ENCODE measurements at places on chromosomes 4 and X.

DNA sequence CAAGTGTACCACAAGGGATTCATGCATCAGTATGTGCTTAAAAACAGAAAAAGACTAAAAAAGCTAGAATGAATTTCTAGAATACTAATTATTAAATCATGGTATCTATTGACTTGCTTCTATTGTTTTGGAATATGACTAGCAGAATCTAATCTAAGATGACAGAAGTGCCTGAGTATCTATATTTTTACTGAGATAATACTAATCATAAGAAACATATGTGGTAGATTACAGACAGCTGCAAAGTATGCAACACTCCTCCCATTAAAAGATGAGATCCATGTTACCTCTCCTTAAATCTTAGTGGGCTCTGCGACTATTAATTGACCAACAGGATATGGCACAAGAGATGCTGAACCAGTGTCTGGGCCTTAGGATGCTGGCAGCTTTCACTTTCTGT is 89.4 kb downstream of the COL25A1 start:
- no peak for DNase-seq

- no peak for DNase-seq
Measured at GRCh38 chrX:45775468-45775867, 574.8 kb upstream of the DIPK2B start.

GRCh38 chr4:138348055-138348454 is 105.9 kb upstream of the SLC7A11 start:
- no peak for DNase-seq

GRCh38 chrX:19683817-19684216 is 168.5 kb upstream of the MAP3K15 start:
- DNase-seq, result no peak

DNA sequence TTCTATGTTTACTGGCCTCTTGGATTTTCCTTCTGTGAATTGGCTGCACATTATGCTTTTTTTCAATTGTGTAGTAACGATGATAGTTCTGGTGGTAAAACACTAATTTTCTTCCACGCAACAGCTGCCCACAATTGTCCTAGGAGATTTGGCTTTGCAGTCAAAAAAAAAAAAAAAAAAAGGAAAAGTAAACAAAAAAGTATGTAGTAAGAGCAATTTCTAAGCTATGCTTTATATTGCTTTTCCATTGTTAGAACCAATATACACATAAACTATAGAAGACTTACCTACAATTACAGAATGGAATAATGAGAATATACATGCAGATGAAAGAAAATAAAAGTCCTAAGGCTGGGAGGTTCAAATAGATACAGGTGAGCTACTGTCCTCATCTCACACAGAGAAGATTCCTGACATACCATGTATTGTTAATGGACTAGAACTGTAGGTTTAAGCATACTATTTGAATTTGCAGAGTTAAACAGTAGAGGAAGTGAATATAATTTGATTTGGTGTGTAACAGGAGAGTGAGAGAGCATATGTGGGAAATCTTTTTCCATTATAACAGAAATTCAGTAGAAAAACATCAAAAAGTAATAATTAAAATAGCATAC is 976.2 kb downstream of the RAB28 start:
- DNase-seq, result no peak

- DNase-seq, result no peak
Measured at GRCh38 chr4:188485906-188486305, 346.7 kb downstream of the TRIML1 start.

DNA sequence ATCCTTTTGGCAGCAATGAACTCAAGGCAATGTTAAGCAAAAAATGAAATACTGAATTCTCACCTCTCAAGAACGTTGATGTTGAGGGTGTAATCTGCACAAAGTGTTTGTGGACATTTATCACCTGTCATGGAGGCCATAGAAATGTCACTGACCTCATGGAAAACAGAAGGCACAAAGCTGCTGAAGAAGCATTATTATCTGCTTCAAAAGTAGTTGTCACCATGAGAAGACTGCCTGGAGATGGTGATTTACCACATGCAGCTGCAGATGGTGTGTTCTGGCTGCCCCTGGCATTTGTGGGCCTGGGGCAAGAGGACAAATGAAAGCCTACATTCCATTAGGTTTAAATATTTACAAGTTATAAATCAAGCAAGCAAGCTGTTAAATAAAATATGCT is 116.8 kb upstream of the RPS6KA3 start:
- no peak for DNase-seq

GRCh38 chr4:127558489-127559407 is 74.0 kb upstream of the INTU start:
- DNase-seq, result no peak

DNA sequence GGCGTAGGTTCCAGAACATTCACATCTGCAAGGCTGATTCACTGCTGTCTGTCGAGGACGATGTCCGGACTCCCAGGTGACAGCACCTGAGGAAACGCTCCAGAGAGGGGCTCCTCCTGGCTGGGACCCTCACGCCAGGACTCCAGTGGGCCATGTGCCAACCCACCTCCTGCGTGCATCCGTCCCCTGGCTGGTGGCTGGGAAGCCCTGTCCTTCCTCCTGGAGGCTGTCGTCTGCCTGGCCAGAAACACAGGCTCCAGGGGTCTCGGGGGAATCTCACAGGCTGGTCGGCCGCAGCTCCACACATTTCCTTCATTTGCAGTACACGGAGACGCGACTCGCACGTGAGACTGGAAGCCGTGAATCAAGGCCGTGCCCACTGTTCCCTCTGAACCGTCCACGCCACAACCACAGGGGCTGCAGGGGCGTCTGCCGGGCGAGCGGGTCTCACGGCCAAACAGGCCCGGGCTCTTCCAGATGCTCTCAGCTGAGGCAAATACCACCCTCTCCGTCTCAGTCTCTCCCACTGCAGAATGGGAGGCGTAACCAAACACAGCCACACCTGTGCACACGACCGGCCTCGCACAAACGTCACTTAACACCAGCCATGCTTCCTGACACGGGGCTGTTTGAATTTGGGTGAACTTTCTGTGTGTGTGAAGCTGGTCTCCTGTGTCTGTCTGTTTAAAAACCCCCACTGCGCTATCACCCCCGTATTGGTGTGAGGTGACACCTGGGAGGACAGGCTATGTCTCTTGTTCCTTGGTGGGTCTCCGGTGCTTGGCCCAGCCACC is 38.7 kb upstream of the MXD4 start:
- no peak for DNase-seq

DNA sequence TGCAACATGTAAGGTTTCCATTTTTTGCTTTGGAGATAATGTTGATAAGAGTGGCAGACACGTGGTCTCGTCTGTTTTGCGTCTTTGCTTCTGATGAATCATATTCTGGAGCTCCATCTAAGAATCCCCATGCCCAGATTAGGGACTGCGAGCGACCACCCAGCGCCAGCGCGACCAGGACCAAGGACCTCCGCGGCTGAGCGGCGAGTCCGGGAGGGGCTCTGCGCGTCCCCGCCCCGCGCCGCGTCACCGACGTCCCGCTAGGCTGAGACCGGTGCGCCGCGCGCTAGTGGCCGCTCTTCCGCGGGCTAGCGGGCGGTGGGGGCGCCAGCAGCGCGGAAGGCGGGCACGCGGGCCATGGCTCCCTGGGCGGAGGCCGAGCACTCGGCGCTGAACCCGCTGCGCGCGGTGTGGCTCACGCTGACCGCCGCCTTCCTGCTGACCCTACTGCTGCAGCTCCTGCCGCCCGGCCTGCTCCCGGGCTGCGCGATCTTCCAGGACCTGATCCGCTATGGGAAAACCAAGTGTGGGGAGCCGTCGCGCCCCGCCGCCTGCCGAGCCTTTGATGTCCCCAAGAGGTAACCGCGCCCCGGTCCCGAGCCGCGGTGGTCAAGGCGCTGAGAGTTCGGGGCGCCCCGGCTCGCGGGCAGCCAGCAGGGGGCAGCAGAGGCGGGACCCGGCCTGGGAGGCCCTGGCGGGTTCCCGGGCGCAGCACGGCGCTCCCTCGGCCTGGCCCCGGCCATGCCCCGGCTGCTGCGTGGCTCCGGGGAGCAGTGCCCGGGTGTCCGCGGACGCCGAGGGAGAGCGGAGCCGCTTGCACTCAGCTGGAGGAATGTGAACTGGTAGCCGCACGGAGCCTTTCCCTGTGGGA is at the start of gene SRD5A3:
Gene SRD5A3, plus strand, starts transcription at position 263 of the 871 bp plus-strand sequence. Its CDS starts 95 bp downstream, at position 358.
- no peak for DNase-seq

- DNase-seq, result no peak
Measured at GRCh38 chr4:128636906-128637305, 172.6 kb upstream of the JADE1 start.

DNA sequence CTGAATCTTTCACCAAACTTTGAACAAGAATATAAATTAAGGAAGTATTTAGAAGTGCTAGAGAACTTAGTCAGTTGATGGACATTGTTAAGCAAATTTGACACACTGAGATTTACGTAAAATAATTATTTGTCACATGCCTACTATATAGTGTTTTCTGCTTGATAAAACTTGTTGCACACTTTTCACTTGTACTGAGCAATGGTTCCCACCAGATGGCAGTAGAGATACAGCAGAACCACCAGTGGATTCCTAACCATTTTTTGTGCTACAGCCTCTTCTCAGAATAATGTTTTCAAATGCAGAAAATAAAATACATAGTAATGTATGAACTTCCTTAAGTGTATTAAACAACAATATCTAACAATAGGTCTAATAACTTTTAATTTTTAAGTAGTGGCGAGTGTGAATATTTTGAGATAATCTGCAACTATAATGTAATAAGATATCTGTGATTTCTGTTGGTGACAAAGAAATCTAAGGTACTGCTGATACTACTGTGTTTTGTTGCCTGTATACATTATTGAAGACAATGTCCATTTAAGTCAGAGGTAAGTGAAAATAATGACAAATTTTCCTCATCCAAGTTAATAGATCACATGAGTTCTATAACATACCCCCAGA is 81.2 kb downstream of the APOOL start:
- no peak for DNase-seq

DNA sequence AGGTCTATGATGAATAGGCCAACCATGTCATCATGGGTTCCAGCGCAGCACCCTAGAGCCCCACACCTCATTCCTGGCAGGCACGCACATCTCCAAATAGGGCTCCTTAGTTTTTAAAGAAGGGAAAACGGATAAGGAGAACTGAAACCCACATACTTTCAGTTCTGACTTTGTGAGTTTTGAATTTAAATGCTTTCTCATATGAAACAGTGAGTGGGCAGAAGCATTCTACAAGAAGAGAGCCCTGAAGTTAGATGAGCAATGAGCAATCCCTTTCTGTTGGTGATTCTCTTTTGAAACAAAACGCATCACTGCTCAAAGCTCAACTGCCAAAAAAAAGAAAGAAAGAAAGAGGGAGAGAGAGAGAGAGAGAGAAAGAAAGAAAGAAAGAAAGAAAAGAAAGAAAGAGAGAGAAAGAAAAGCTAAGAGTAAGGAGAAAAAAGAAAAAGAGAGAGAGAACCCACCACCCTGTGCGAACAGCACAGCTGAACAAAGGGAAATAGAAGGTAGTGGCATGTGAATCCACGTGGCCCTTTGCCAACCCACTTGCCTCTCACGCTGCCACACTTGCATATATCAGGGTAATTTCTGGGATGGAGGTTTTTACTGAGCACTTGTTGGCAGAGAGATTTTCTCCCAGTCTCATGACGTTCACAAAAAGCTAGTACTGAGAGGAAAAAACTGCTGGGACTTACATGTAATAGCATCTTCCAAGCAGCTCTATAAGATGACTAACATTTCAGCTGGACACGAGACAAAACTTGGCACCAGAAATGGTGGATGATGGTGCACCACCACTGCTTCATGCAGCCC is 31.0 kb downstream of the TMSB4X start:
- no peak for DNase-seq

GRCh38 chr4:146368209-146368608 is 153.5 kb downstream of the SLC10A7 start:
- no peak for DNase-seq

DNA sequence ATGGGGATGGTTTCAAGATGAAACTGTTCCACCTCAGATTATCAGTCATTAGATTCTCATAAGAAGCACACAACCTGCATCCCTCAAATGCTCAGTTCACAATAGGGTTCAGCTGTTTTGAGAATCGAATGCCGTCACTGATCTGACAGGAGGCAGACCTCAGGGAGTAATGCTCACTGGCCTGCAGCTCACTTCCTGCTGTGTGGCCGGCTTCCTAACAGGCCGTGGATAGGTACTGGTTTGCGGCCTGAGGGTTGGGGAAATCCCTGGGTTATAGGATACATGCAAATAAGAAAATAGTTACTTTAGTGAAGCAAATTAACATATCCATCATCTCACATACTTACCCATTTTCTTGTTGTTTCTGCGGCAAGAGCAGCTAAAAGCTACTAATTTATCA is 160.4 kb downstream of the MAD2L1 start:
- no peak for DNase-seq

DNA sequence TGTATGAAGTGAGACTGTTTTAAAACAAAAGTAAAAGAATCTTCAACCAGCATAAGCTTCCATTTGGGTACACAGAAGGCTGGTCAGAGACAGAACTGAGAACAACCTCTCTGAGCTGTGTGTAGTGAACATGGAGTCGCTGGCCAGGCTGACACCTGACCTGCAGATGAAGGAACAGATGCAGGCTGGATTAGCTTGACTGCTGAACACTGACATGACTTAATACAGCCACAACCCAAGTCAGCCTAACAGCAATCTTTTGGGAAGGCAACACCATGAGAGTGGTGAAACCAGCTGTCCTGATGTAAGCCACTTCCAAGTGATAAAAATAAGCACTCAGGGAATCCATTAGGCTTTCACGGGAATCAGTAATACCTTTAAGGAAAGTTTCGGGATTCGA is 10.1 kb downstream of the SCARB2 start:
- no peak for DNase-seq

DNA sequence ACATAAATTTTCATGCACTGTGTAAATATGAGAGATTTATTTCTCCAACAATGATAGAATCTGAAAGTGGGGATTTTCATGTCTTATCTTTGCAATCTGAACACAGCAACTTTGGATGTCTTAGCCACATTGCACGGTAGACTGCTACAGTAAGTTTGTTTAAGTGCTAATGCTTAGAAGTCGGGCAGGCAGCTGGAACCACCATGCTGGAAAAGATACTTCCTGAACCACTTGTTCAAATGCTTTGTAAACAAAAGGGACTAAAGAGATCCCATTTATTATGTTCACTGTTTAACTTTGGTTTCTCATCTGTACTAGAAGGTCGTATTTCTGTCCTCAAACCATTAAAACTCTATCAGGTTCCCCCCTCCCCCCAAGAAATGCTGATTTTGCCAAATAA is 555.9 kb upstream of the DIPK2B start:
- no peak for DNase-seq

DNA sequence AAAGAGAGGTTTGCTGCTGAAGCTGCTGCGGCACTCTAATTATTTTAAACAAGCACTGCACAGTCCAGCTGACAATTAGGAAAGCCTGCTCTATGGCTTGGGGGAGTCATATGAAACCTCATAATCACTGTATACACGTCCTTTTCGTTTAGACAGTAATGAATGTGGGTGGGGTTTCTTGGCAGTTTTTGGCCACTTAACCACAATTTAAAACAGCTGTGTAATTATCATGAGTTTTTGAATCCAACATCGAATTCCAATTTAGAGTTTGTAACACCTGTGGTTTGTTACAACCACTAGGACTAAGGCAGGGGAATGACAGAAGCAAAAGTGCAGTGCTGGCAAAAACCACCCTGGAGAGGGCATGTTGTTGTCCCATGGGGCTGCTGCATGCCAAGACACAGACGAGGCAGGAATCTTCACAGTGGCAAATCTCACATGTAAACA is 99.5 kb downstream of the CXXC4 start:
- no peak for DNase-seq

- DNase-seq, result no peak
Measured at GRCh38 chr4:138222046-138222445, 20.1 kb downstream of the SLC7A11 start.

Measured in cortex of kidney (tissue), 1 donor.